ENCODE measurements at places on chromosomes 1 and 21.

GRCh38 chr1:6110326-6110725 lies 64.6 kb downstream of the KCNAB2 start:
- no peak for DNase-seq

GRCh38 chr1:6117064-6117463 lies 63.1 kb downstream of the CHD5 start:
- no peak for DNase-seq

GRCh38 chr21:15617964-15618363 lies 111.8 kb upstream of the USP25 start:
- DNase-seq: peak; percentile 38

DNA sequence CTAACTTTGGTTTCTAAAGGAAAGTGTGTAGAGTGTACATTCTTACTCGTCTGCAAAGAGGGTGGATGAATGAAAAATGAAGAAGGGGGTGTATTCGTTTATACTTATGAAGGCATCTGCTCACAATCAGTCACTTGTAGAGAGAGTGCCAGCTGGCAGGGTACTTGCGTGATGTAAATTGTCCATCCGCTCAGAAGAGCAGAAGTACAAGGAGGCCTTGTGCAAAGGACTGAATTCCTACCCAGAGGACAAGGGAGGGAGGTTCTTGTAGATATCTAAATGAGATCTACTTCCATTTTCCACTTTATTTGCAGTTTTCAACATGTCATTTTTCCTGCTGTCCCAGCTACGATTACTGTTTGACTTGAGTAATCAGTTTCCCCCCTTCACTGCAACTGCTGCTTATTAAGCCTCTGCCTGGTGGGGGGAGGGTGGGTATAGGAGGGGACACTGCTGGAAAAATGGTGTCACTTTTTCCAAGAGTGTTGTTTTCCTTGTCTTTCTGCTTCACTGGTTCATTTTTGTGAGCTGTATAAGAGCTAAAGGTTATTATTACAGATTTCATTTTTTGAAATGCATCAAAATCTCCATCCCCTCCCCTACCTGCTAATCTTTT lies 67.3 kb downstream of the LAMC1 start:
- no peak for DNase-seq

DNA sequence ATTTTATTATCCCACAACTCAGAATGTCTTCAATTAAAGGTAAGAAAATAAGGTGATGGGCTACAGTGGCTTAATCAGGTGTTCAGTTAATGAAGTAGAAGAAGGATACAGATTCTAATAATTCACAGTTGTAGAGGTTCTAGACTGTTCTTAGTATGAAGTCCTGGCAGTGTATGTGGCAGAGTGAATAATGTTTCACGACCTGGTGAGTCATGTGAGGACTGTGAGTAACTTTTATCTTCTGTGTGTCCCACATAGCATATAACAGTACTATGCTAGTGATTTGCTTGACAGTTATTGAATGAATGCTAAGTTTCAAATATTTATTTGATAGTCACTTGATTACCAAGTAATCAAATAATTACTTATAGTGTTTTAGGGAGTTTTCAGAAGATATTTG lies 20.0 kb downstream of the SLC16A4 start:
- DNase-seq: no peak

- DNase-seq: no peak
These were observed 1.6 kb upstream of the IL10RB start for GRCh38 chr21:33264561-33264960.

DNA sequence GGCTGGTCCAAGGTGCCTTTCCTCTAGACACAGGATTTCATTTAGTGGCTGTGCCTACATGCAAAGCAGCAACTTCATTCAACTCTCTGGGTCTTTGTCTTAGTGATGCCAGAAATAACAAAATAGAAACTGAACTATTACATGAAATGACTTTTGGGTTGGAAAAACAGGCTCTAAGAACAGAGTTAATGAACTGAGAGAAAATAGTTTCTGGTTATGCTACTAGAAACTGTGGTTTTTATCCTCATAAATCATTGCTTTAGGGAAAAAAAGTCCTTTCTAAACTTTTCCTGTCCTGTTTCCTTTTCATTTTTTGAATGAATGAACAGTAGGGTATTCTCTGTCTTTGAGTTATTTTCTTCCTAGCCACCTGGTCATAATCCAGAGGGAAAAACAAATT lies 424.0 kb downstream of the KIF26B start:
- no peak for DNase-seq

GRCh38 chr1:61517345-61517744 lies 207.6 kb downstream of the TM2D1 start:
- DNase-seq: no peak

DNA sequence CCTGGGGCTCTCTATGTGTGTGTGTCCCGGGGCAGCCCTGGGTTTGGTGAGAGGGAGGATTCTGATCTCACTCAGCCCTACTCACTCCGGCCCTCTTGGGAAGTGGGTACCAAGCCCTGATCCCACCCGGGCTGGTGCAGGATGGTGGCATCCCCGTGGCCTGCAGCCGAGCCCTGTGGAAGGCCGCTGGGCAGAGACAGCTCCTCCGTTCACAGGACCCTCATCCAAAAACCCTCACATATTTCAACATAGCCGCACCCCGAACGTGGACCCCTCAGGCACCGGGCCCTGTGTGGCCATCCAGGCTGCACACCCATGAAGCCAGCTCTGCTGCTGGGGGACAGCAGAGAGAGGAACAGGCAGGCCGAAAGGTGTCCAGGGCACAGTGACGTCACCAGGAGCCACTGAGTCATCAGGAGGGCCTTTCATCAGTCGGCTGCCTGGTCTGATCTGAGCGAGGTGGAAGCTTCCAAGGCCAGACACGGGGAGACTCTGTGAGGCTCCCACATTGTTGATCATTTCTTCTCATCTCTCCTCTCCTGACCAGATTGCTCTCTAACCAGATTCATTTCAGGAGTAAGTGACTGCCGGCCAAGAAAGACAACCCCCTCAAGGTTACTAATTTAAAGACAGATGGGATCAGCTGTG lies 16.2 kb upstream of the GPR157 start:
- DNase-seq: no peak

GRCh38 chr1:185156288-185156853 lies 382 bp downstream of the TRMT1L start:
- no peak for DNase-seq

- no peak for DNase-seq
These were observed 92.1 kb upstream of the POU3F1 start for GRCh38 chr1:38138498-38139233.

GRCh38 chr1:94609619-94610018 lies 68.1 kb upstream of the F3 start:
- DNase-seq: no peak

DNA sequence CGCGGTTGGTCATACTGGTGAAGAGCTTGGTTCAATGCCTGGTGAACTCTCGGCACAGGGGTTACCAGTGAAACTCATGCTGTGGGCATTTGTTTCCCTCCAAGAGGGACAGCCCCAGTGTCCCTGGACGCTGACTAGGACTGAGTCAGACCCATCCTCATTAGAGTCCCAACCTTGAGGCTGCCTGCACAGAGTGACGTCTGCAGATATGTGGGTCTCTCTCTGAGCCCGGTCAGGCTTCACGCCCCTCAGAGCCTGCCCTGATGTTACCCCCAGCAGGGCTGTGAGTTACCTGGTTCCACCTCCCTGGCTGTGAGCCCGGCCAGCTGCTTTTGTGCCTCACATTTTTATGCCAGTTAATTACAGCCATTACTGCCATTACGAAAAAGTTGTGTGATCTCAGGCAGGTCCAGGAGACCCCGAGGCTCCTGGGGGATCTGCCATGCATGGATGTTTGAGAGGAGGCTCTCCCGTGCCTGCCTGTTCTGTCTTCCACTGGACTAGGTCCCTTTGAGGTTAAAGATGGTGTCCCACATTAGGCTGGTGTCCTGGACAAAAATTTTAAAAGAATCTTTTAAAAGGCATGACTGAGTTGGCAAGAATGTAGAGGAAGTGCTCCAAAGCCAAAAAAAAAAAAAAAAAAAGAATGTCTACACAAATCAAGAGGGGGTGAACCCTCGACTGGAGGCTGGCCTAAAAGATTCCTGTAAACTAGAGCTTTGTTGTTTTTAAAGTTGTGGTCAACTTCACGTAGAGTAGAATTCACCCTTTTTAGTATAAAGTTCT lies 36.6 kb upstream of the PADI1 start:
- DNase-seq: no peak
